ENCODE measurements at places on chromosomes 1 and 21. TPM values are rescaled to one million over a fixed set of nuclear protein-coding genes. Genes with fewer than 3 reads are reported as not detected.

The CFHR1 gene
- not detected for total RNA-seq

The GJC2 gene
- 0.57 TPM for total RNA-seq

The PGLYRP4 gene
- total RNA-seq, result not detected

The SPATA45 gene
- total RNA-seq, result not detected

The DISC1 gene
- total RNA-seq, result 20.3 TPM

The LCE3E gene
- total RNA-seq, result not detected

The OR2T2 gene
- not detected for total RNA-seq

The CAPZB gene
- total RNA-seq, result 151 TPM

The S100A3 gene
- 0.79 TPM for total RNA-seq

The DENND1B gene
- total RNA-seq, result 15.0 TPM

The DNASE2B gene
- not detected for total RNA-seq

The ZNF683 gene
- not detected for total RNA-seq

The RGS13 gene
- not detected for total RNA-seq

The SPAG17 gene
- not detected for total RNA-seq

The PDZK1 gene
- 0.27 TPM for total RNA-seq

The PARS2 gene
- total RNA-seq, result 2.0 TPM

The LCE6A gene
- total RNA-seq, result not detected

The PLA2G5 gene
- total RNA-seq, result 0.36 TPM

The TRNP1 gene
- total RNA-seq, result 10.8 TPM

All from thoracic aorta endothelial cell (primary cell).